ENCODE measurements at places on chromosomes 2 and 18.

- no peak for DNase-seq
Observed at GRCh38 chr18:24189664-24190346, 50.9 kb downstream of the CABYR start.

DNA sequence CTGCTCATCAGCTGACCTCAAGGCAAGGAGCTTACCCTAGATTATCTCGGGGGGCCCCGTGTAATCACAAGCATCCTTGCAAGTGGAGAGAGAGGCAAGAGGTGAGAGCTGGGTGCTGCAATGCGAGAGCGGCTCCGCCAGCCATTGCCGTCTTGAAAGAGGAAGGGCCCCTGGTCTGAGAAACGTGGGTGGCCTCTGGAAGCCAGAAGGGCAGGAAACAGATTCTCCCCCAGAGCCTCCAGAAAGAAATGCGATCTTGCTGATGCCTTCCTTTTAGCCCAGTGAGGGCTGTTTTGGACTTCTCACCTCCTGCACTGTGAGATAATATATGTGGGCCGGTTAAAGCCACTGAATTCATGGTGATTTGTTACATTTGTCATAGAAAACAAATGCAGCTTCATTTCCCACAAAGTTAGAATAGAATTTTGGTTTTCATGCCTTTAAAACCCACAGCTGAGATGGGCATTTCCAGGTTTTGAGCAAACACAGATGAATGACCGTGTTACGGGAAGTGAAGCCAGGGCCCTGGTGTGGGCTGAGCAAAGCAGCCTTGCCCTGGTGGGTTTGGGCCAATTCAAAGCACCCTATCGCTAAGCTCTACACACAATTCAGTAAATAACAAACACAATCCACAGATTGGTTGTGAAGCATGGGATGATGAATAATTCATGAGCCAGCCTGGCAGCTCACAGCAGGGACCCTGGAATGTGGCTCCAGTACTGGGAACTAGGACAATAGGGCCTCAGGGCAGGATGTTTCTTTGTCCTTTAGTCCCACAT lies 319.9 kb upstream of the HS6ST1 start:
- DNase-seq: peak; percentile 4

- DNase-seq: no peak
Observed at GRCh38 chr2:191657977-191658376, 20.0 kb upstream of the NABP1 start.

GRCh38 chr2:71577209-71577608 lies 123.8 kb downstream of the DYSF start:
- DNase-seq: no peak

Measured in activated CD4-positive, alpha-beta memory T cell treated with anti-CD3 and anti-CD28 coated beads, Interleukin-2, amount 10 ng/mL, durations not matched to agents 7 days and 5 days (primary cell).